ENCODE measurements at places on chromosomes 7 and 10.

- DNase-seq = no peak
Observed at GRCh38 chr10:45432700-45433472, 58.9 kb downstream of the ALOX5 start.

DNA sequence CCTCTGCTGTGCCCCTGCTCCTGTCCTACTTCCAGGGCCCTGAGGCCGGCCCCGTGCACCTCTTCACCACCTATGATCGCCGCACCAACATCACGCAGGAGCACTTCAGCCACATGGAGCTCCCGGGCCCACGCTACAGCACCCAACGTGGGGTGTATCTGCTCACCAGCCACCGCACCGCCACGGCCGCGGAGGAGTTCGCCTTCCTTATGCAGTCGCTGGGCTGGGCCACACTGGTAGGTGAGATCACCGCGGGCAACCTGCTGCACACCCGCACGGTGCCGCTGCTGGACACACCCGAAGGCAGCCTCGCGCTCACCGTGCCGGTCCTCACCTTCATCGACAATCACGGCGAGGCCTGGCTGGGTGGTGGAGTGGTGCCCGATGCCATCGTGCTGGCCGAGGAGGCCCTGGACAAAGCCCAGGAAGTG lies 1.8 kb downstream of the RBP3 start:
- DNase-seq = no peak

DNA sequence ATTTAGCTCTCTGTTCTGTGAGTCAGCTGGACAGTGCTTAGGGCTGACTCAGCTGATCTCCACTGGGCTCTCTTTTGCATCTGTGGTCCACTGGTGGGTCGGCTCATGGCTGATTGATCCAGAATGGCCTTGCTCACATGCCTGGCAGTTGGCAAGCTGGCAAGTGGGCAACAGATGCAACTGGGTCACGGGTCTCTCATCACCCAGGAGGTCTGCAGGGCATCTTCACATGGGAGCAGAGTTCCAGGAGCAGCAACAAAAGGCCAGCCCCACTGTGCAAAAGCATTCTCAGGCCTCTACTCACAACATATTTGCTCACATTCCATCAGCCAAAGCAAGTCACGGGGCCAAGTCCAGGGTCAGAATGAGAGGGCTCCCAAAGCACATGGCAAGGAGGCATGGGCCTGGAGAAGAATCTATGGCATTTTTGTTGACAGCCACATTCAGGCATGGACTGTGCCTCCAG lies 98.8 kb downstream of the OAT start:
- DNase-seq = no peak

DNA sequence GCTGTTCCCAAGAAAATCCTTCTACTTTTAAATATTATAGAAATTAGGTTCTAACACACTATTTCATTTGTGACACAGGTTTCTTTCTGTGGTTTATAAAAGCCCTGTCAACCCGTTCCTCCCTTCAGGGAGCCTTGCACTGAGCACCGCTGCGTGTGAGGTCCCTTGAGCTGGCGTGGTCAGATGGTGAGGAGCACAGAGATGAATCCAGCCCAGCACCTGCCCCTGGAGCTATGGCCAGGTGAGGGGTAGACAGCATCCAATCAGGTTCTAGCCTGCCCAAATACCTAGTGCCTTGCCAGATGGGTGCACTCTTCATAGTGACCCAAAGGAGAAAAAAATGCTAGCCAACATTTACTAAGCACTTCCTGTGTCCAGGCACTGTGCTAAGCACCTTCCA lies 15.7 kb downstream of the ZCCHC24 start:
- no peak for DNase-seq

DNA sequence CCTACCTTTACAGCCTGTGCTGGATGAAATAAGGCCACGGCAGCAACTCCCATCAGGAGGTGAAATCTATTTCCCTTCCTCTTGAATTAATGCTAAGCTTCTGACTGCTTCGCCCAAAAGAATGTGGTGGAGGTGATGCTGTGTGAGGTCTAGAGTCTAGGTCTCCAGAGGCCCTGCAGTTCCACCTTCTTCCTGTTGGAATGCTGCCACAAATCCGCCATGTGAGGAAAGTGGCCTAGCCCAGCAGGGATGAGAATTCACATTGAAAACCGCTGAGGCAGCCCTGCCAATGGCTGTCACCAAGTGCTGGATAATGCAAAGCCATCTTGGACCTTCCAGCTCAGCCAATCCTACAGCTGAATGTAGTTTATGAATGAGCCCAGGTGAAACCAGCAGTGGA lies 28.0 kb downstream of the RHOBTB1 start:
- DNase-seq = no peak

- DNase-seq = no peak
Observed at GRCh38 chr10:72239409-72239808, 23.3 kb upstream of the ASCC1 start.

DNA sequence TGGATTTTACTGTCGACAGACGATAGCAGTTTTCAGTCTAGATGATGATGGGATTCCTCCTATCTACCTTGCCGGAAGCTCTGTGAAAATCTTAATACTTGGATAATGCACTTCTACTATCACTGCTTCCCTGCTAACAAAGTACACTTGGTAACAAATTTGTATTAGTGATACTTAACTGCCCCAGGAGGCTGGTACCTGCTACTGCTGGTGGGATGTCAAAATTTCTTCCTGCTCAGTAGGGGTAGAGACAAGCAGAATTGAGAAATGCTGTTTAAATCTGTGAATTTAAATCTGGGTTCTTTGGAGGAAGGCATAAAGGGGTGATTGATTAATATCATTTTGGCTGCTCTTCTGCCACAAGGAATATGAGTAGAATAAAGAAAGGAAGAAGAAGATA lies 99.8 kb upstream of the STRIP2 start:
- DNase-seq = no peak

GRCh38 chr7:157633465-157634185 lies 296.8 kb downstream of the DNAJB6 start:
- DNase-seq = no peak

DNA sequence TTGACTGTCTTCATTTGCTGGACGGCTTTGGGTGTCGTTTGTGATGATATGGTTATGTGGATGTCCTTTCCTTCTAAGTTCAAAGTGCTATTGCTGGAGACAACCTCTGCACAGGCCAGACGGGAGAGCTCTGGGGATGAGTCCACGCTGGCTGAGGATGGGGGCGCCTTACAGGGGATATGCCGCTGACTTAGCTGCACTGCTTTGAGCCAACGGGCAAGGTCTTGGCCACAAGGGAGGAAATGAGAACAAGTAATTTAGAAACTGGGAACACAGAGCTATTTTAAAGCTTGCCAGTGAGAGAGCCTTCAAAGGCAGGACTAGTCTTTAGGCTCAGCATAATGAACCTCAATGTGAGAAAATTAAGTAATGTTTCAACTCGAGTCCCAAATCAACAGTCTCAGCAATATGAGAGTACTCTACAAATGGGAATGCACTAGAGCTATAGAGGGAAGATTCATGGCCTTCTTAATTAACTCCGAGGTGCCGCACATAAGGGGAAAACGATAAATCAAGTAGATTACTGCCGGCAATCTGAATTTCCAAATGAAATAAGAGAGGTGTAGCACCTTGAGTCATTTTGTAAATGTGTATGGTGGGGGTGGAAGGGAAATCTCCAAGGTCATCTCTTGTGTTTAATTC lies 209.3 kb downstream of the JAZF1 start:
- DNase-seq = no peak

DNA sequence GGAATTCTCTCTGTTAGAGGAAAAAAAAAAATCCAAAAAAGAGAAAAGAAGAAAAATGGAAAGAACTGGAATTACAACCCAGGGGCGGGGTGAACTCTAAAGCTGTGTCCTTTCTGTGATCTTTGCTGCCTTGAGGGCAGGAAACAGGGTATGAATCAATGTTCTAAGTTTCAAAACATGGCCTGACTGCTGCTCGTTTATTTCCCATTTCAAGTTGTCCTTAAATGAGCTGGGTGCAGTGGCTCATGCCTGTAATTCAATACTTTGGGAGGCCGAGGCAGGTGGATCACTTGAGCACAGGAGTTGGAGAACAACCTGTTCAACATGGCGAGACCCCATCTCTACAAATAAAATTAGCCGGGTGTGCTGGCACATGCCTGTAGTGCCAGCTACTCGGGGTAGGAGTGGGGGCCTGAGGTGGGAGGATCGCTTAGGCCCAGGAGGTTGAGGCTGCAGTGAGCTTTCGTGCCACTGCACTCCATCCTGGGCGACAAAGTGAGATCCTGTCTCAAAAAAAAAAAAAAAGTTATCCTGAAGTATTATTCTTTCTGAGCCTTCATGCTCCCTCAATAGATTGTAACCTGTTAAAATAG lies 24.7 kb upstream of the TFAM start:
- DNase-seq = no peak

GRCh38 chr7:134804351-134804750 lies 24.9 kb downstream of the CALD1 start:
- no peak for DNase-seq

- no peak for DNase-seq
Observed at GRCh38 chr10:97703398-97704067, 10.0 kb upstream of the MARVELD1 start.

GRCh38 chr10:35306852-35307251 lies 29.5 kb upstream of the CCNY start:
- no peak for DNase-seq

- DNase-seq = no peak
Observed at GRCh38 chr10:24041034-24041433, 167.9 kb upstream of the KIAA1217 start.

DNA sequence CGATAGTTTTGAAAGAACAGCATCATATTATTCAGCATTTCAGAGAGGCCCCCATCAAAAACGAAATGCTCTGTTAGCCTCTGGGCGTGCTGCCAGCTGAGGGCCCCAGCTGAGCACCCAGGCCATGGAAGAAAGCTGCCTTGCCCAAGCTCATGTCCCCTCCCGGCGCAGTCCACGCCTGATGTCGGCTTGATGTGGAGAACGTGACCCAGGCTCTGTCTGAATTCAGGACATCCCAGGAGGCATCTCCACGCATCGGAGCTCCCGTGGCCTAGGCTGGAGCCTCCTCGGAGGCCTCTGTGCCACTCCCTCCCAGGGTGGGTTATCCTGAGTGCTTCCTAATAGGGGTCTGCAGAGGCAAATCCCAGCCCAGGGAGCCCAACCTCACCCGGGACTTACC lies 218.3 kb upstream of the AKR1E2 start:
- DNase-seq = no peak

DNA sequence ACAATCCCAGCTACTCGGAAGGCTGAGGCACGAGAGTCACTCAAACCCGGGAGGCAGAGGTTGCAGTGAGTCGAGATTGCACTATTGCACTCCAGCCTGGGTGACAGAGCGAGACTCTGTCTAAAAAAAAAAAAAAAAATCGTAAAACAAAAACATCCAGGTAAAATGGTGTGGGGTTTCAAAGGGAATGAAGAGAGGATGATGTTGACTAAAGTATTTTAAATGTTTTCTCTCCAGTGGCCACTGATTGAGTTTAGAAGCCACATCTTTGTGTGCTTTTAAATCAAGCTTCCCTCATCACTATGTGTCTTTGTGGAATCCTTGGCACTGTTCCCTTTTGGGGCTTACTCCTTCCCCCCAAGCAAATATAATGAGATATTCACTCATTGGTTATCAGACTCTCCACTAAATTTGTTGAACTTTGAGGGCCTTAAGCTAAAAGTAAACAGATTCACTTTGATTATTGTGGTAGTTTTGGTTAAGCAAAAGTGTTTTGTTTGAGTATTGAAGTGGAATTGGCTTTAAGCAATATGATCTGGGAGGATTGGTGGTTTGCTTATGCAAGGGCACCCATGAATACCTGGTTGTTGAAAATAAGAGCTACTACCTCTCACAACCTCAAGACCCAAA lies 162.9 kb downstream of the CDK14 start:
- no peak for DNase-seq

DNA sequence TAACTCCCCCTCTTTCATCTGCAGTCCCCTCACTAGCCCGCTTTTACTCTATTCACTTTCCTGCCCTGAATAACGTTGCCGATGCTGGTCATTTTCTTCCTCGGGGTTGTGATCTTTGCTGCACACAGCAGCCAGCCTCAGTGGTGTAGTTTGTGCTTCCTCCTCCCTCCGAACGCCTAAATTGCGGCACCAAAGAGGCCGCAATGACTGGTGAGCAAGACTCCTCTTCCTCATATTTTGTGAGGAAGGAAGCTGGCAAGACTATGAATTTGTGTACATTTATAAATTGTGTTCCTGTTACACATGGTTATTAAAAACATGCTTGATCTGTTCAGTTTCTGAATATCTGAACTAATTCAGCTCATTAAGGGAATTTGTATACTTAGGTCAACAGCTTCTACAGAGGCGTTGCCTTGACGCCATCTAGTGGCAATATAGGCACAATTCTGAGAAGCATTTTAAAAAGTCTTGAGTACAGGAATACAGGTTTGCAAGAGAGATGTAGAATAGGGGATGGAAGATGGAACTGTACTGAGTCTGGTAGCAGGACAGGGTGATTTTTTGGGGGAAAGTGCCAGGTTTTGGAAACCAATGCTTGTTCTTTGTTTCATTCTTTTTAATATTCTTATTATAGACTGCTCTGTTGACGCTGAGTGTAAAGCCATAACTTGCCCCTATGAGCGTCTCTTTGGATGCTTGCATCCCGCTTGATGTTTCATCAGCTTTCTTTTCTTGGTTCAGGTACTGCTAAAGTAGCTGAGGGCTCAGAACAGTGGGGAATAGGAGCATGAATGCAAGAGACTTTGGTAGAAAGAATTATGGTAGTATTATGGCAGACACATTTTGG lies 4.1 kb upstream of the TAS2R5 start:
- no peak for DNase-seq

- no peak for DNase-seq
Observed at GRCh38 chr10:13247246-13247645, 13.1 kb upstream of the UCMA start.

- DNase-seq = no peak
Observed at GRCh38 chr10:111079241-111079760, 2.5 kb downstream of the ADRA2A start.

DNA sequence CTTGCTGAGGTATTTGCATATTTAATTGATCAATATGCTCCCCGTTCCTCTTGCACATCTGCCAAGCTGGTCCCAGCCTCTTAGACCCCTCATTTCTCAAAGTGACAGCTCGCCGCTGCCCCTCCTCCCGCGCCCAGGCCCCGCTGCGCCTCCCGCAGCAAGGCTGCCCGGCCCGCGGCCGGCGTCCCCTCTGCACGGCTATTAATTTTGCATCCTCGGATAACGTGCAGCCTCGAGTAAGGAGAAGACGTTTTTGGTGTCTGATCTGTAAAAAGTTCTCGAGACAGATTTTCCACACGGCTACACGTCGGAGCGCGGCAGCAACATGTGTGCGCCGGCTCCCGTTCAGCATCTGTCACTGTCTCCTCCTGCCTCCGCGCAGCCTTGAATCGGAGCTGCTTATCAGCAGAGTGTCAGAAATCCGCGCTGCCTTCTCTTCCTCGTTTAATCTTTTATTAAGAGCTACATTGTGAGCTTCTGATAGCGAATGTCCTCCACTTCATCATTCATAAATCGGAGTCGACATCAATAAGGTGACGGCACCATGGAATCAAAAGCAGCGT lies 65.3 kb downstream of the EBF3 start:
- no peak for DNase-seq

DNA sequence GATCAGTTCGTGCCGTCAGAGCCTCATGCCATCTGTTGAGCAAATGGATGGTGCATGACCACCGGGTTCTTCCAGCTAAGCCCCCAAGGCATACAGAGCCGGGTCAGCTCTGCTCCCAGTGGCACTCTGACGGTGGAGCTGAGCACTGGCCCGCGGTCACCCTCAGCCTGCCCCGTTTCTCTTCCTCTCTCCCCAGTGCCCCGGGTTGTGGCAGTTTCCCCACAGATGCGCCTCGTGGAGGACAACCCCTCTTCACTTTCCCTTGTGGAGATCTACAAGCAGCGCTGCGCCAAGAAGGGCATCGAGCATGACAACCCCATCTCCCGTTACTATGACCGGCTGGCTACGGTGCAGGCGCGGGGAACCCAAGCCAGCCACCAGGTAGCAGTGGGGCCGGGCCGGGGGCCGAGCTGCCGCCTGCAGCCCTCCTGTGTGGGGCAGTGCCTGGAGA lies 129.9 kb downstream of the TRRAP start:
- no peak for DNase-seq

All from CD8-positive, alpha-beta memory T cell (primary cell).